Stimulated activated CD4-positive, alpha-beta T cell treated with anti-CD3 and anti-CD28 coated beads, TNF-alpha, amount 100 ng/mL, for 1 hour (primary cell): ENCODE measurements at places on chromosomes 11 and 22.

GRCh38 chr22:33652615-33653014 is 267.7 kb downstream of the LARGE1 start:
- no peak for DNase-seq

GRCh38 chr11:12800871-12801270 is 126.7 kb downstream of the TEAD1 start:
- no peak for DNase-seq

DNA sequence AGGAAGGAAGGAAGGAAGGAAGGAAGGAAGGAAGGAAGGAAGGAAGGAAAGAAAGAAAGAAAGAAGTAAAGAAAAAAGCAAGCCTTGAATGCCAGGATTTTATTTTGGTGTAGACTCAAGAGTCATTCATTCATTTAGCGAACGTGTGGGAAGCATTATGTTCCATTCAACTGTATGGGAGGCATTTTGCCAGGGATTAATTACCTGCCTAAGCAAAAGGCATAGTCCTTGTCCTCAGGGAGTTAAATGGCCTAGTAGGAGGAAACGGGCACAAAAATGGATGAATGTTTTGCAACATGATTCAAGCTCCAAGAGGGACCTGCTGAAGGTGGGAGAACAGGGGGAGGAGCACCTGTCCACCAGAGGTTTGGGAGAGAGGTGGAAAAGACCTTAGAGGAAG is 16.2 kb upstream of the ZNRF3 start:
- DNase-seq: no peak

DNA sequence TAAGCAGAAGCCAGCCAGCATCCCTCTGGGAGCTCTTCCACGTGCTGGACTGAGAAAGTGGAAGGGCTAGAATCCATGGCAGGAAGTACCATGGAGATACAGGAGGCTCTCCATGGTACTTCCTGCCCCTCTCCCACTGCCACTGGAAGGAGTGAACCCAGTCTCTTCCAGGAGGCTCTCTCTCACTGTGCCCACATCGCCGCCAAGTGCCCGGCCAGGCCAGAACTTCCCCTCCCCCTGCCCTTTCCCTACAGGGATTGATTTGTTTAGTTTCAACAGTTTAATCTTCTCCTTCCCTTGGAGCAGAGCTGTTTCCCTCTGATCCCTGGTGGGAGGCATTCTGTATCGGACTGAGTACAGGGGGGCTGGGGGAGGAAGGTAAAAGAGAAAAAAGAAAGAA is 133.6 kb downstream of the DSCAML1 start:
- no peak for DNase-seq

- DNase-seq: no peak
Observed at GRCh38 chr22:23218053-23218866, 38.0 kb downstream of the BCR start.

DNA sequence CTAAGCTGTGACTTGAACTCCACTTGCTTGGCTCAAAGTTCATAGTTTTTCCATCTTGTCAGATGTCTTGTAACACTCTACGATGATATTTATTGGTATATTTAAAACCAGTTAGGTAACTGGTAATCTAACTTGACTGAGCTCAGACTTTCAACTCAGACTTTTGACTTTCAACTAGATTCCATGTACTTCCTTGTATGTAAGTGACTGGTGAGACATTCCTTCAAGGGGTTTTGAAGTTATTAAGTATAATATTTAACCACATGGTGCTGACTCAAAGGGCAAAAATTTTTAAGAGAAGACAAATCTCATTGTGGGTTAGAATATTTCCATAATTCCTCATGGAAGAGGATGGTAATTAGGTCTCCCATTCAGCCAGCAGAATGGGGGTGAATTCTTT is 631.3 kb upstream of the ANO5 start:
- DNase-seq: no peak
